ENCODE measurements at places on chromosomes 13 and 19. TPM values are rescaled to one million over a fixed set of nuclear protein-coding genes. Genes with fewer than 3 reads are reported as not detected.

The CGB5 gene
- total RNA-seq, result not detected

The OSCAR gene
- 0.59 TPM for total RNA-seq

The CD70 gene
- total RNA-seq, result 2.1 TPM

The PRR22 gene
- 13.5 TPM for total RNA-seq

The SLC44A2 gene
- 90.9 TPM for total RNA-seq

The CLIP3 gene
- total RNA-seq, result 1.5 TPM

The PCDH9 gene
- total RNA-seq, result 0.02 TPM
